Ammon's horn (tissue), 1 donor: ENCODE measurements at places on chromosomes 12 and 14.

DNA sequence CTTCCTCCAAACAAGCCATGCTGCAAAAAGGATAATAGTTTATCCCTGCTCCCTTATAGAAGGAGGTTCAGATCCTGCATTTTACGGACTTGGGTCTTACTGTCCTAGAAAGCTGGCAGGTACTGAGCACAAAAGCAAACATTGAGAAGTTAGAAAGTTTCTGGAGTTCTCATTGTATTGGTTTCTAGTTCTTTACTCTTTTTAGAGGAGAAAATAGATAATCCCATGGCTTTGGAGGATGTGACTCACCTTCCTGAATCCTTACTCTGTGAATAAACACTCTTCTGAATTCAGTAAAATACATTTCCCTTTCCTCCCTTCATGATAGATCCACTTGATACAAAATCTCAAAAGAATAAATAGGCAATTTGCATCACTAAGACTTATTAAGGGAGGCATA is 188.9 kb downstream of the NPAS3 start:
- no peak for DNase-seq

- no peak for DNase-seq
Observed at GRCh38 chr12:54968181-54968730, 16.3 kb downstream of the TESPA1 start.

DNA sequence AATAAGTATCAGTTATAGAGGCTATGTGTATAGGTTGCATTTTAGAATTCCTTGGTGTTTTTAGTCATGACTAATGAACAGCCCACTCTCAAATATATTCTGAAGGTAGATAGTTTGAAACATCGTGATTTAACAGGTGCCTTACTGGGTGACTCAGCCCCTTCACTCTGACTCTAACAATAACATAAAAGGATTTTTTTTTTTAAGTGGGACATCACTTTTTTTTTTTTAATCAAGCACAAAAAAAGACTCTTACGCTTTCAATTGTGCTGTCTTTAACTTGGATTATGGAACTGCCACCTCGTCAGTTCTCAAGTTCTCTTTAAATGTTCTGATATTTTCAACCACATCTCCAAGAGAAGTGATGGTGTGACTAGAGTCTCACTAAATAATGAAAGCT is 46.6 kb downstream of the PPFIA2 start:
- no peak for DNase-seq

DNA sequence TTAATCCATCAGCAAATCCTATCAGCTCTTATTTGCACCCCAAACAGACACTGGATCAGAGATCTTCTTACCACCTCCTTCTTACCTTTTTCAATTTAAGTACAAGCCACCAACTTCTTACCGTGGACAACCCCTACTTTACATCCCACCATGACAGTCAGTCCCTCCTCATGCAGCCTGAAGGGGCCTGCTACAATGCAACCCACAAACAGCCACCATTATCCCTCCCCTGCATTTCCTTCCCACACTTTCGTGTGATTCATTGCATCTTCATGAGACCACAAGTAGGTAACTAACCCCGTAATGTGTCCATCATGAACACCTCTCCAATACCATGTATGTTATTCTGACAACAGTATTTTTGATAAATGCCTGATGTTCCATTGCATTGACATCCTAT is 108.6 kb downstream of the BCL11B start:
- no peak for DNase-seq

DNA sequence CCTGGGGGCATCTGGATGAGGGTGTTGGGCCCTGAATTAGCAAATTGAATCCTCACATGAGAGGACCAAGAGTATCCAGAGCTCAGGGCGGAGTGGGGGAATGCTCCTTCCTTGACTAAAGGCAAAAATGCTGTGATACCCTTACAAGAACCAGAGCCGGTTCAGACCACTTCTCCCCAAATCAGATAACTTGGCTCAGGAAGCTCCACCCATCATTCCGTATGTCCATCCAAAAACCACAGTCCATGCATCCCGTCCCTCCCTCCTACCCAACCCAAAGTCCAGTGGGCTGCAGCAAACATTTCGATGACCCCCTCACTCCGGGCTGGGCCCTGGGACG is 22.4 kb downstream of the DIO3 start:
- DNase-seq = no peak
